ENCODE measurements at places on chromosomes 7 and 10.

GRCh38 chr10:21519941-21520436 is 5.5 kb downstream of the SKIDA1 start:
- no peak for DNase-seq

GRCh38 chr7:109834851-109835250 is 1256.1 kb upstream of the LRRN3 start:
- DNase-seq, result no peak

- no peak for DNase-seq
Measured at GRCh38 chr7:127557803-127558202, 27.6 kb downstream of the GCC1 start.

- no peak for DNase-seq
Measured at GRCh38 chr10:4545062-4545461, 280.9 kb upstream of the AKR1E2 start.

GRCh38 chr10:17212802-17213221 is 11.3 kb upstream of the TRDMT1 start:
- DNase-seq, result no peak

DNA sequence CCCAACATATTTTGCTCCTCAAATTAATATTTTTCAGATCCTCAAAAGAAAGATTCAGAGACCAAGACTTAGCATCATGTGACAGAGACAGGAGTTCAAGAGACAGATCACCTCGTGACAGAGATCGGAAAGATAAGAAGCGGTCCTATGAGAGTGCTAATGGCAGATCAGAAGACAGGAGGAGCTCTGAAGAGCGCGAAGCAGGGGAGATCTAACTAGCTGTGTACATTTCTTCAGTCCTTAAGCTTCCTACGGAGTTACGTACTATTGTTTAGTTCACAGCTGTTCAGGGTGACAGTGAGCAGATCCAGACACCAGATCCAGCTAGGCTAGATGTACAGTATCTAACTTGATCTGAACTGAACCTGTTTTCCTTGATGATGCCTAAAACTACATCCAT is 61.3 kb downstream of the KLRG2 start:
- no peak for DNase-seq

DNA sequence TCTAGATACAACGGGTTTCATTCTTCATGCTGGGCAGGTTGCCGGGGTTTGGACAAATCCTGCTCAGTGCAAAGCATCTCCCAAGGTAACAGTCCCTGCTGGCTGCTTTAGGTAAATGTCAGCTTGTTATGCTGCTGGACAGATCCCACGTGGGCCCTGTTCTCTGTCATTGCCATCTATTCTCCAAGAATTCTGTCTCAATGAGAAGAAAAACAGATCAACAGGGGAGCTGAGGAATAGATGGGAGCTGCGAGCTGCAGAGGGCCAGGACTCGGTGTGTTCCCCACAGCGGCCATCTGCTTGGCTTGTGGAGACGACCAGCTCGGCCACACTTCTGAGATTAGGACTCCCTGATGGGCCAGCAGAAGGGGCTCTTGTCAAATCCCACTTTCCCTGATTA is 235.2 kb downstream of the DPP6 start:
- no peak for DNase-seq

- DNase-seq, result no peak
Measured at GRCh38 chr10:124701881-124702656, 42.1 kb downstream of the FAM53B start.

GRCh38 chr7:149733131-149733923 is 40.1 kb downstream of the ZNF467 start:
- no peak for DNase-seq

DNA sequence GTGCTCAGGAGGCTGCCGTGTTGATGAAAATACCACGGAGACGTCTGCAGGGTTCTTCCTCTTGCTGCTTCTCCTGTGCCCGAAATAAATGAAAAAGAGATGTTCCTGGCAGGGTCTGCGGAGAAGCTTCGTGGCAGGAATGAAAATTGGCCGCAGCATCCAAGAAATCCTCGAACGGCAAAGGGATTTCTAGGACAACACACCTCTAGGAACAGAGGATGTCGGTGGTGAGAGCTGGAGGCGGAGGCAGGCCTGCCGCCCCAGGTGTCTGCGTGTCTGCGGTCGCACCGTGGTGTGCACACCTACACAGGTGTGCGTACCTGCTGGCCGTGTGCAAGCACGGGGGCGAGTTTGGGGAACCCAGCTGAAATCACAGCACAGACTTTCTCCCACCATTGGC is 43.4 kb downstream of the TMEM130 start:
- DNase-seq, result no peak

- DNase-seq, result no peak
Measured at GRCh38 chr10:121594076-121594475, 4.2 kb downstream of the FGFR2 start.

- no peak for DNase-seq
Measured at GRCh38 chr7:46259947-46260346, 338.9 kb upstream of the IGFBP3 start.

DNA sequence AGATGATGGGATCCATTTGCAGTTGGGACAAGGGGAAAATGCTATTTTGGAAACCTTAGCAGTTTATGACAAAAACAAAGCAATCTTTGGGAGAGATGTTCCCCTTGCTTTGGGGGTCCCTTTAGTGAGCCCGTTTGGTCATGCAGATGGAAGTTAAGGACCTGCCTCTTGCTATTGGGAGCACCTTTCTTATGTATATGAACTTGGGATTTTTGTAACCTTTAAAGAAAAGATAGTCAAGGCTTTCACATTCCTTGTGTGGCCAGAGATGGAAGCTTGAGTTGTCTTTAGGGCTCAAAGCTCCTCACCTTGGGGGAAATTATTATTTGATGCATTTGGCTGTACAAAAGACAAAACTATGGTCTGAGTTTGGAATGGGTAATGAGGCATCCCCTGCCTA is 179.0 kb upstream of the PLPP4 start:
- no peak for DNase-seq

DNA sequence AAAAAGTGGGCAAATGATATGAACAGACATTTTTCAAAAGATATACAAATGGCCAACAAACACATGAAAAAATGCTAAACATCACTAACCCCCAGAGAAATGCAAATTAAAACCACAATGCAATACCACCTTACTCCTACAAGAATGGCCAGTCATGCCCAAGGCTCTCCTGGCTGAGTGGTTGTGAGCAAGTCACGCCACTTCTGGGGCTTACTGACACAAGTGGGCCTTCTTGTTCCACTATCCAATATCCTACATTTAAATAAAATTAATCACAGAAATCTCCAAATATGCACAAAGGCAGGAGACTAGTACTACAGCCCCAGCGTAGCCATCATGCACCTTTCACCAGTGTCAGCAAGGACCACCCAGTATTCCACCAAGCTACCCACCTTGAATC is 181.9 kb downstream of the TNS3 start:
- no peak for DNase-seq

DNA sequence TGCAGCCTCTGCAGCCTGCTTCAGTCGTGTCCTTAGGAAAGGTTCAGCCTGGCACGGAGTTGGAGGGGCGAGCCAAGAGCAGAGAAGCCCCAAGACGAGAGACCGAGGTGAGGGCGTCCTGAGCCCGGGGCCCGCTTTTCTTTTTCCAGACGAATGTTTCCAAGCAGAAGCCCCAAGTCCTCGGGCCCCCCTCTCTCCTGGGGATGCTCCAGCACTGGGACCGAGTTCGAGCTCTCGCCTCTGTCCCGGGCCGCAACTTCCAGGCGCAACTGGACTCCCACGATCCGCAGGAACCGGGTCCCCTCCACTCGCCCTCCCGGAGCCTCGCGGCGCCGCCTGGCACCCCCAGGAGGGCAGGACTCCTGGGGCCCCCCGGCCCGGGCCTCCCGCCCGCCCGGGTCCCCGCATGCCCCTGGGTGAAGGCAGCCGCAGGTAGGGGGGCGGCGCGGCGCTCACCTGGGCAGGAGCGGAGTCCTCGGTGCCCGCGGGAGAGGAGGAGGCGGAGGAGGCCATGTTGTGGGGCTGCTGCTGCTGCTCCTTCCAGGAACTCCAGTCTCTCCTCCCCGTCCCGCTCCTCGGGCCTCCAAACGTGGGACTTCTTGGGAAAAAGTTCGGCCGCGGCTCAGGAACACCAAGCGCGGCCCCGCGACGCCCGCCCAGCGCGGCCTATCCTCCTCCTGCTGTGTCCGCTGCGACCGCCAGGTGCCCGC is 45.3 kb upstream of the CDK1 start:
- DNase-seq, result no peak

GRCh38 chr7:10939911-10940703 is 33.6 kb upstream of the PHF14 start:
- DNase-seq, result peak; percentile 86

GRCh38 chr10:52965938-52966401 is 193.4 kb upstream of the MBL2 start:
- DNase-seq, result peak; percentile 77

DNA sequence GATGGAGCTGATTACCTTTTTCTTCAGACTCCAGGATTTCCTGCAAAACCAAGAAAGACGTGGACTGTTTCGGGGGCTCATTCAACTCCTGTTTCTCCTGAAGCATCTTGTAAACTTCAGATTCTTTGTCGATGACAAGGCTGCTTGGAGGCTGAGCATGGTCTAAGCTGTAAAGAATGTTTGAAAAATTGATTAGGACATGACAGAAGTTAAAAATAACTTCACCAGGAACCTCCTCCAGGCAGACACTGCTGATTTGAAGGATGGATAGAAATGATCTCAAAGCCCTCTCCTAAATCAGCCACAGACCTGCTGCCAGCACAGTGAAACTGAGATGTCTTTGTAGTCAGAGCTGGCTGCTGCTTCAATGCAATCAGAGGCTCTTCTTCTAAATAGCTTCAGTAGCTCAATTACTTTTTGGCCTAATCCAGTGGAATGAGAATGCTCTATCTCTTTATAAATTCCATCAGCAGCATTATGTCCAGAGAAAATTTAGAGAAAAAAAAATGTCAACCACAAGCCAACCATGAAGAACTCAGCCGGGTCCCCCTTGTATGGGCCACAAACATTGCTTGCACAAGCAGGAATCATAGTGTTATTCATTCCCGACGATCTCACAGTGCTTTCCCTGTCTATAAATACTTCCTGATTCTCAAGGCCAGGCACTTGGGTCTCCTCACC is 43.5 kb downstream of the PDLIM1 start:
- no peak for DNase-seq

- no peak for DNase-seq
Measured at GRCh38 chr7:18179093-18179492, 151.4 kb upstream of the PRPS1L1 start.

DNA sequence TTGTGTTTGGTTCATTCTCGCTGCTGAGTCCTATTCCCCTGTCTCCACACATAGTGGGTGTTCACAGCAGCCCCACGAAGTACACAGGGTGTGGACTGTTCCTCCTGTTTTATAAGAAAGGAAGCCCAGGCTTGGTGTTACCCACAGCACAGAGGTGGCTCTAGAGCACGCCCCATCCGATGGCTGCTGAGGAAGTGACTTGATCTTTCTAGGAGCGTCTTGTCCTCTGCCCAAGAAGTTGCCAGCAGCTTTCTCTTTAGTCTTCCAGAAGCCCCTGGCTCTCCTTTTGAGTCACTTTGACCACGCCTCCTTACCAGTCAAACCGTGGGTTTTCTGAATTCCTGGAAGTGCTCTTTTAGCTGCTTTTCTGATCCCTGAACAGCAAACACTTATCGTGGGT is 94.0 kb downstream of the GRK5 start:
- DNase-seq, result no peak

- no peak for DNase-seq
Measured at GRCh38 chr7:102279537-102280400, 6.9 kb upstream of the SH2B2 start.

- no peak for DNase-seq
Measured at GRCh38 chr10:136465-136762, 1.2 kb downstream of the ZMYND11 start.

- DNase-seq, result no peak
Measured at GRCh38 chr10:120873741-120874140, 22.6 kb downstream of the WDR11 start.

GRCh38 chr10:132274581-132274980 is 33.2 kb downstream of the STK32C start:
- DNase-seq, result no peak

DNA sequence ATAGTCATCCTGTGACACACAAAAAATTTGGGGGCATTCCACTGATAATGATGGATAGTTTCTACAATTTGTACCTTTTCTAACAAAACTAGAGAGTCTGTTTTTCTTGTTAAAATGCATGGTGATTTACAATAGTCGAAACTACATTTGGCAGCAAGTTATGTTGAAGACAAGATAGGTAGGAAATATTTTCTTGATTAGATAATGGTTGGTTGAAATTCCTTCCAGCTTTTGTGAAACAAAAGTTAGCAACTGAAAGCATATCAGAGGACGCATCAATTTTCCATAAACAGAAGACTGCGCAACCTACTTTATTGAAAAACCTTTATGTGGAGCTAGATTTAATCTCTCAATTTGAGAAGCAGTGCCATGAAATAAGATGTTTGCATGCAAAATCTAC is 155.8 kb upstream of the GLI3 start:
- DNase-seq, result no peak

- DNase-seq, result no peak
Measured at GRCh38 chr10:1133495-1134045, 77.4 kb downstream of the WDR37 start.

- DNase-seq, result no peak
Measured at GRCh38 chr7:117667456-117667855, 187.6 kb downstream of the CFTR start.

DNA sequence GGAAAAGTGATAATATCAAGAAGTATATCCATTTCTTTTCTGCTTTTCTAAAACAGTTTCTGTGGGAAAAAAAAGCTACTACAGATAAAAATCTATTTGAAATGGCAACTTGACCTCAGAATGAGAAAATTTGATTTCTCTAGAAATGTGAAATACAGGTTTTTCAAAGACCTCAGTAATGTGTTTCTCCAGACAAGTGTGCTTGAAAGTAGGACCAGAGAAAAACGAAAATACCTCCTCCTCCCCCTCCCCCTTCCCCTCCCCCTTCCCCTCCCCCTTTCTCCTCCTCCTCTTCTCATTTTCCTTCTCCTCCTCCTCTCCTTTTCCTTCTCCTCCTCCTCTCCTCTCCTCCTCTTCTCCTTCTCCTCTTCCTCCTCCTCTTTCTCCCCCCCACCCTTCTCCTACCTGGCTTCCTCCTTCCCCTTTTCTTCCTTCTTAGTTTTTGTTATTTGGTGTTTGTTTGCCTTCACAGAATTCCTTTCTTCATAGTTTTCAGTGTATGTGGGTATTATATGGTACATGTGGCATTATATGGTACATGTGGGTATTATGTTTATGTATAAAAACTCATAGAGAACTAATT is 179.4 kb downstream of the CDK14 start:
- DNase-seq, result no peak

GRCh38 chr7:155003376-155004214 is 671 bp upstream of the PAXIP1 start:
- DNase-seq, result no peak

DNA sequence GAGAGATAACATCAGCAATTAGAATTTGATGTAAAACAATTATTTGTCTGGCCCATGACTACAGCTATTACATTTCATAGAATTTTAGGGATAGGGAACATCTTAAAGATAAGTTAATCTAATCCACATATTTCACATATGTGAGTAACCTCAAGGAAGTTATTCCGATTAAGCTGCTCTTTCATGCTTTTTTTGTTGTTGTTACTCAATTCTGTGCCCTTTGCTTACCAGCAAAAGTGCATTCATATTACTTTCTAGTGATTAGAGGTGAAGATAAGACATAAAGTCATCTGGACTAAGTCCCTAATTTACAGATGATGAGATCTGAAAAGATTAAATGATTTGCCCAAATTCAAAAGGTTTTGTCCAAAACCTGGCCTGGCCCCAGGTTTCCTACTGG is 40.9 kb upstream of the SRI start:
- no peak for DNase-seq

All from GM12864 (cell line).